ENCODE measurements at places on chromosomes 6 and 20.

- DNase-seq: no peak
Measured at GRCh38 chr6:116254297-116255056, 602 bp upstream of the TSPYL4 start.

DNA sequence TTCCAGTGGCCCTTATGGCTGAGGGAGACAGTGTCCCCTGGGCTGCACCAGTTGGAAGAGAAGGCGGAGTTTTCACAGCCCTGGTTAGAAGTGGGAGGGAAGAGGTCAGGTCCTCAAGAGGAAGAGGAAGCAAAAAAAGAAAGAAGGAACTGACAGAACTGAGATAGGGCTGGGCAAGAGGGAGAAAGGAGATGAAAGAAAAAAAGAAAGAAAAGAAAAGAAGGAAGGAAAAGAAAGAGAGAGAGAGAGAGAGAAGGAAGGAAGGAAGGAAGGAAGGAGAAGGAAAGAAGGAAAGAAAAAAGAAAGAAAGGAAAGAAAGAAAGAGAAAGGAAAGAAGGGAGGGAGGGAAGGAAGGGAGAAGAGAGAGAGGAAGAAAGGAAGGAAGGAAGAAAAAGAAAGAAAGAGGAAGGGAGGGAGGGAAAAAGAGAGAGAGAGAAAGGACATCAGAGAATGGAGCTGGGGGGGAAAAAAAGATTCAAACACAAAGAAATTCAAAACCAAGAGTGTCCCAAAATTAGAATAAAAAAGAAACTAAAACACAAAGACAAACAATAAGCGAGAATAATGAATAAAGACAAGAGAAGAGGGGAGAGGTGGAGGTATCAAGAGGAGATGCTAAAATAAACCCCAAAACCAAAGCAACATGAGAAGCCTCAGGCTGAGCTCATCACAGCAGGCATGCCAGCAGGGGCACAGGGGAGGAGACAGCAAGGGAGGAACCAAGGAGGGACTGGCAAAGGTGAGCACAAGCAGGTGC, 5.3 kb upstream of the FUCA2 start:
- DNase-seq: no peak

- no peak for DNase-seq
Measured at GRCh38 chr6:104227508-104227907, 632.2 kb downstream of the HACE1 start.

DNA sequence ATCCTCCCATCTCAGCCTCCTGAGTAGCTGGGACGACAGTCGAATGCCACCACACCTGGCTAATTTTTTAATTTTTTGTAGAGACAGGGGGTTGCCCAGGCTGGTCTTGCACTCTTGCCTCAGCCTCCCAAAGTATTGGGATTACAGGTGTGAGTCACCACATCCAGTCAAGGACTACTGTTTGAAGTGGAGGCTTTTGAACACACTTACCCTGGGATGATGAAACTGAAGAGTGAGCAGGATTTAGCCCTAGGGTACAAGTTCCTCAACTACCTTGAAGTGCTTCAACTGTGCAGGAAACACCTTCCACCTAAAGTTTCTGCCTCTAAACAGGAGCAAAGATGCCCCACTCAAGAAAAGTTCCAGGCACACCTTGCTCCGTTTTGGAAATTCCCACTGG, 15.7 kb upstream of the PARD6B start:
- DNase-seq: no peak

DNA sequence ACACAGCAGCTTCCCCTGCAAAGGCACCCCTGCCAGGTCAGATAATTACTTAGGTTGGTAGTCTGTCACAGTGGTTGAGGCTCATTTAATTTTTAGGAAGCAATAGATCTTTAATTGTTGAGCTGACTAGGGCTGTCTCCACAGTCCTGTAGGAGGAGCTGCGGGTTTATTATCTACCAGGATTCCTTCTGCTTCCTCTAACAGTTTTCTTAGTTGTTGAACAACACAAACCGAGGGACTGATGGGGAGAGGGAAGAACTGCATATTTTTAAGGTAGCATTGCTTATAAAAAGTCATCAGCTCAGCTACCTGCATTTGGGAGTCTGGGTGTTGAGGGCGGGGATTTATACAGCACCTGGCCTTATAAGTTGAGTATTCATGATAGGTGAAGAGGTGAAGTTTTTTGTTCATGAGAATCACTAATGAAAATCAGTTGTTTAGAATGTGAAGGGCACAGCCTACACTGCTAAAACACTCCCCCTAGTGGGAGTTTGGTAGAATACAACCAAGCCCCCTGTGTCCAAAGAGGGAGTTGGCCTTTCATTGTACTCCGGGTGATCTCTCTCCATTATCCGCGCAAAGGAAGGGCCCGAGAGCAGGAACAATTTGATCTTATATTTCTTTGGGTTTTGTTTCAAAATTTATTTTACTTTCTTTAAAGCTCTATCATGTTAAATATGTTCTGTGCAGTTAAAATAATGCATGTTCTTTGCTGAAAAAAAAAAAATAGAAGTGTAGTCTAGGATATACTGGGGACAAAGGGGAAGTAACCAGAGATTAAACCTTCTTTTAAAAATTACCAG, 69.6 kb downstream of the SSR1 start:
- peak; percentile 53 for DNase-seq

DNA sequence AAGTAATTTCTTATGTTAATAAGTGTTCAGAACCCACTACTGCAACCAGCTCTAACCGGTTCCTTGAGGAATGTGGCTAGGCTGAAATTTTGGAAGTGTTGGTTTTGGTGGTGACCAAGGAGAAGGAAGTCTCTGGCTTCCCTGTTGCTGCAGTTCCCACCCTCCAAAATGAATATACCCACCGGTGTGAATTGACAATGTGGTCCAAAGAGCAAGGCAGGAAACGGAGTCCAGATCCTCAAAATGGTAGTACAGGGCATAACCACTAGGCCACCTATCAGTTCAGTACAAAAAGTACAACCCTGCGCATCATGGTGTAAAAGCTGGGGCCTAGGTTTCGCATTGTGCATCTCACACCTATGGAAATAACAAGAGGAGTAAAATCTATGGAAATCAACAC, 2.8 kb downstream of the ADNP start:
- DNase-seq: no peak

DNA sequence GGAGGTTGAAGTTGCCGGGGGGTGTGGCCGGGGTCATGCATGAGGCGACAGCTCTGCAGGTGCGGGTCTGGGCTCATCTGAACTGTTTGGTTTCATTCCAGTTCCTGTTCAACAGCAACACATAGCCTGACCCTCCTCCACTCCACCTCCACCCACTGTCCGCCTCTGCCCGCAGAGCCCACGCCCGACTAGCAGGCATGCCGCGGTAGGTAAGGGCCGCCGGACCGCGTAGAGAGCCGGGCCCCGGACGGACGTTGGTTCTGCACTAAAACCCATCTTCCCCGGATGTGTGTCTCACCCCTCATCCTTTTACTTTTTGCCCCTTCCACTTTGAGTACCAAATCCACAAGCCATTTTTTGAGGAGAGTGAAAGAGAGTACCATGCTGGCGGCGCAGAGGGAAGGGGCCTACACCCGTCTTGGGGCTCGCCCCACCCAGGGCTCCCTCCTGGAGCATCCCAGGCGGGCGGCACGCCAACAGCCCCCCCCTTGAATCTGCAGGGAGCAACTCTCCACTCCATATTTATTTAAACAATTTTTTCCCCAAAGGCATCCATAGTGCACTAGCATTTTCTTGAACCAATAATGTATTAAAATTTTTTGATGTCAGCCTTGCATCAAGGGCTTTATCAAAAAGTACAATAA, 72.5 kb downstream of the PTPN1 start:
- no peak for DNase-seq

DNA sequence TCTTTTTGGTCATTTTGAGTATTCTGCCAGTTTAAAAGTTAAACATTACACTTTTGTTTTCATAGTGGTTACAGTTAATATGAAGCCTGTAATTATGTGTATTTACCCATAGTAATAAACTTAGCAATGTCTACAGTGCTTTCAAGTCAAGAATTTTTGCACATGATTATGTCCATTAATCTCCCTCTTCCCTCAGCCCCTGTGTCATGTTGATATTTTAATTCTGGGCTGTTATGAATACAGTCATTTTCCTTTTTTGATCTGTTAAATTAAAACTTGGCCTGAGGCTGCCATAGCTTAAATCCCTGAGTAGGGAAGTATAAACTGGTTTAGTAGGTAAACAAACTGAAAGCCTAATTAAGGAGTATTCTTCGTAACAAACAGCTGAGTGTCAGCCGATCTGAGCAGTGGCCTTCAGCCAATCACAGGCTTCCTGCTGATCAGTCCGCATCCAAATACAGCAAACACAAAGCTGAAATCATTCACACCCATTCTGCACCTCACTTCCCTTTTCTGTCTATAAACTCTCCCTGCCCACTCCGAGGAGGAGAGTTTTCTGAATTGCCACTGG, 9.5 kb upstream of the SFT2D1 start:
- DNase-seq: no peak

DNA sequence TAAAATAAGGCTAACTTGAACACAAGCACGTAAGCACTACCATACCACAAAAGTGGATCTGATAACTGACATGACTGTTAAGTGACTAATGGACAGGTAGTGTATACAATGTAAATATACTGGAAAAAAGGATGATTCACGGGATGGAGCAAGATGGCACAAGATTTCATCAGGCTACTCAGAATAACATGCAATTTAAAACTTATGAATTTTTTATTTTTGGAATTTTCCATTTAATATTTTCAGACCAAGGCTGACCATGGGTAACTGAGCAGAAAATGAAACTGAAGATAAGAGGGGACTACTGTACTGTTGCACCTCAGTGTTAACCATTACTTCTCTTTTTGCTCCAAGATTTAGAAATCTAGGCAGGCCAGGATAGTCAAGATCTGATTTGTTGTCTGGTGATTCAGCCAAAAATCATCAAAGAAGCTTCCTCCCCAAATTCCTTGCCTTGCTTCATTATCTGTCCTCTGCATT, 45.4 kb downstream of the TPBG start:
- no peak for DNase-seq

GRCh38 chr6:107730106-107730505, 94.0 kb downstream of the SCML4 start:
- no peak for DNase-seq

- DNase-seq: no peak
Measured at GRCh38 chr6:524803-525202, 132.1 kb downstream of the HUS1B start.

DNA sequence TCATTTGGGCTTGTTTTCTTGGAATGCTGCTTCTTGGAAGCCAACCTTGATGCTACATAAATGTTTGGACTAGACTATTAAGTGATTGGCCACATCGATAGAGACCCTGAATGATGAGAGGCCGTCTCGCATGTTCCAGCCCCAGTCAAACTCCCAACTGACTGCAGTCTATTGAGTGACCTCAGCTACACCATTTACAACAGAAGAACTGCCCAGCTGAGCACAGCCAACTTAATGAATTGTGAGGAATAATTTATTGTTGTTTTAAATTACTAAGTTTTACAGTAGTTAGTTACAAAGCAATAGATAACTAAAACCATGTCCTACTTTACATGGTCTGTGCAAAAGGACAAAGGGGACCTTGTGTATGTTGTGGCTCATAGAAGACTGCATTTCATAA, 63.0 kb downstream of the PLCB4 start:
- DNase-seq: no peak

DNA sequence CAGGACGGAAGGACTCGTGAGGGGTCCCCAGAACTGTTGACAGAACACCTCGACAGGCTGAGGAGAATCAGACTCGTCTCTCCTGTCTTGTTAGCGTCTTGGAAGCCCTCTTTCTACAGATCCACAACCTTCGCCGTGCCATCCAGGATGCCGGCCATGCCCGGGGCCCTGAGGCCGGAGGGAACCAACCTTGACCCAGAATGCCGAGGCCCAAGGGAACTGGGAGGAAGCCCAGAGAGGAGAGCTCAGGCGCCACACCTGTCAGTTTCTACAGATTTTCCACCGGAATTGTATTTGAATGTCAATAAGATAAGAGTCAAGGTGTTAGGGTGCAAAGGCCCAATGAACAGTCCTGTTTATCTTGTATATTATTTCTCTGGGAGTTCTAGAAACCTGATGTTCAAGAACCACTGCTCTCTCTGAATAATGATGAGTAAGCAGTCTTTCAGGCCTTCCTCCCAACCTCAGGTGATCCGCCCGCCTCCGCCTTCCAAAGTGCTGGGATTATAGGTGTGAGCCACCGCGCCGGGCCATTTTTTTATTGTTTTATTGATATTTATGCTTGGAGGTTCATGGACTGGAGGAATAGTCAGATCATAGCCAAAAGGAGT, 799 bp upstream of the ME1 start:
- DNase-seq: no peak

DNA sequence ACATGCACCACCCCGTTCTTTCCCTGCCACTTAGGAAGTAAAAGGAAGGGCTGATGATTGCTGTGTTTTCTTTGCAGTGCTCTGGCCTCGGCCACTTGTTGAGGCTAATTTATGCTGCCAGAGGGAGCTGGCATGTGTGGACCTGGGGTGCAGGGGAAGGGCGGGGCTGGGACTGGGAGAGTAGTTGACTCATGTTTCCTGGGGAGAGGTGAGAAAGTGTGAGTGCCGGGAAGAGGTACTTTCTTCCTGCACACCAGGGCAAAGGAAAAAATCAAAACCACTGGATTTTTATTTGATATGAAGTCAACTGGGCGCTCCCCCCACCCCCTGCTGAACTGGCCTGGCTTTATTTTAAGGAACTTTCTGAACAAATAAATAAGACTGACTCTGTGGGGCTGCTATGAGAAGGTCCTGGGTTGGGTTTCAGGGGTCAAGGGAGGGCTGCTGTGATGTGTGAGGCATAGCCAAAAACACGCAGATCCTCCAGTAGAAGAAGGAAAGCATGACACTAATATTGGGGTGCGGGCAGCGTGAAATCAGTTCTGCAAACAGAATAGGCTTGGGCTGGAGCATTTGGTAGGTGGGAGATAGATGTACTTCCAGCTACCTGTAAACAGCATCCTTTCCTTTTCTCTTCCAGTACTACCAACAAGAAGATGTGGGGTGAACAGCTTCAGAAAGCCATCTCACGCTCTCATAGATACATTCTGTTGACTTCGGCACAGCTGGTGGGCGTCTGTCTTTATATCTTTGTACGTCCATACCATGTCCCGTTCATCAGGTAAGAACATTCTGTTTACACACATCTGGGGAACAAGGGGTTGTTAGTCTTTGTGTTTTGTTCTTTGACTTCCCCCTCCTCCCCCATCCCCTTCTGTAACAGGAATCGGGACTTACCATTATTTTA, 87.5 kb downstream of the SYNJ2 start:
- no peak for DNase-seq

DNA sequence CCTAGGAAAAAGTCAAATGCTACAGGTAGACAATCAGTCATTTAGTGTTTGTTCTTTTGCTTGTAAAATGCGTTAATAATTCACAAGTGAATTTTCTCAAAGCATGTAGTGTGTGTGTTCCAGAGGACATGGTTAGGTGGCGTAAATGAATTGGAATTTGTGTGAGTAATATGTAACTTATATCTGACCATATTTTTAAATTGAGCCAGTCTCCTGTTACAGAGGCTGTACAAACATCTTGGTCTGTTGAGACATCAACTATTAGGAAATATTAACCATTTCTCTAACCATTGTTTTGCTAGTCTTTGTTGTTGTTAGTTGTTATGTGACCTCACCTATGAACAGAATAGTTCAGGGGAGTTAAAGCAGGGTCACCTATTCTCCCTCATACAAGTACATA, 22.7 kb downstream of the MCM8 start:
- no peak for DNase-seq

- DNase-seq: no peak
Measured at GRCh38 chr20:3696200-3696599, 14.4 kb upstream of the ADAM33 start.

Data from neural crest cell (in vitro differentiated cells).